ENCODE measurements at places on chromosomes 7 and 10.

- no peak for DNase-seq
Measured at GRCh38 chr10:89075631-89076030, 85.0 kb downstream of the FAS start.

DNA sequence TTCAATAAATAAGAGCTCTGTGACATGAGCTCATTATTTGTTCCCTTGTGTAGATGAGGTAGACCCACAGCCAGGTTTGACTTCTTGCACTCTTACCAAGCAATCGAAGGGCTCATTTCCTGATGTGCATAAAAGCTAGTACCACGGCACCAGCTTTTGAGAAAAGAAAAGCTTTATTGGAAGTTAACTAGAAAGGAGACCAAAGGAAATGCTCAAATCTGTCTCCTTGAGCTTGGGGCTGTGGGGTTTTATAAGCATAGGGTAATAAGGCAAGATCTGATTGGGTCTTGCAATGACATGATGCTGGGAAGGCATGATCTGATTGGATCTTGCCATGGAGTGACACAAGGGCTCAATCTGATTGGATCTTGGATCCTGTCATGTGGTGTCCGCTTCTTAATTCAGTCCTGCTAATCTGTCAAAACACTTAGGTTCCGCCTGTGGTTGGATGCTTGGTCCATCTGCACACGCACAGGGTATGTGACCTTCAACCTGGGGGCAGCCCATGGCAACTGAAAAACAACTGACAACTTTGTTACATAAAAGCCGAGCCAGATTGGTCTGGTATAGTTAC is 47.8 kb upstream of the FRMD4A start:
- DNase-seq, result no peak

- DNase-seq, result no peak
Measured at GRCh38 chr7:2637505-2638223, 5.9 kb downstream of the TTYH3 start.

DNA sequence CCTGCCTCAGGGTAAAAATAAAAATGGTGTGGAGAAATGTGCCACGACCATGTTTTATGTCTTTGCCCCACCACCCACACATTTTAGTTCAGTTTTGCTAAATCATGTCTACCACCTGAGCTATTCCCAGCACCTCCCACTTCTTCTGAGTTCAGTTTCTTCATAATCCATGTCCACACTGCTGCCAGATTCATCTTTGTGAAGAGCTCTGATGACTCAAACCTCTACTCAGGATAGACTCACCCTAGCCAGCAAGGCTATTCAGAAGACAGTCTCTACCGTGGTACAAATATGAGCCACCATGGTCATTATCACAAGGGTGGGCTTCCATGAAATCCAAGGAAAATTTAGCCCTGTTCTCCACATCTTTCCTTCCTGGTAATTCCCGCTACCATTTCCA is 231.1 kb upstream of the PRKCQ start:
- DNase-seq, result no peak

GRCh38 chr7:33807779-33808482 is 97.4 kb upstream of the BMPER start:
- DNase-seq, result no peak

DNA sequence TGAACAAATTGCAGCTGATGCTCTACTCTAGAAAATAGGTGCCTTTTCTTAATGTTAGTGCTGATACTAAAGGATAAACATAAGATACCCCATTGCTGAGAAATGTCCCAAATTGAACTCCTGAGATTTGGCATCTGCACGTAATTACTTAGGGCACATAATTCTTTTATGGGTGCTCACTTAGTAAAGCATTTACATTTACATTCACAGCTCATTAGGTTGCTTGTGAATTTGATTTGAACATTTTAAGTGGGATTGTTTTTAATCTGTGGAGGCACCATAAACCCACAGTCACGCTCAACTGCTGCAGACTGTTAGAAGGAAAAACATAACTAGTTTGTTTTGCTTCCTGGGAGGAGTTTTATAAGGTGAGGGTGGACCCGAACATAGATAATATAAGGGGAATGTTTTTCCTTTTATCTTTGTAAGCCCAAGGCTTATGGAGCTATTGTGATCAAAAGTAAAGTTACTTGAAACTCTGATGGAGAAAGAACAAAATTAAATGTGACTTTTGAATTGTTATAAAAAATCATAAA is 560.8 kb downstream of the REEP3 start:
- no peak for DNase-seq

DNA sequence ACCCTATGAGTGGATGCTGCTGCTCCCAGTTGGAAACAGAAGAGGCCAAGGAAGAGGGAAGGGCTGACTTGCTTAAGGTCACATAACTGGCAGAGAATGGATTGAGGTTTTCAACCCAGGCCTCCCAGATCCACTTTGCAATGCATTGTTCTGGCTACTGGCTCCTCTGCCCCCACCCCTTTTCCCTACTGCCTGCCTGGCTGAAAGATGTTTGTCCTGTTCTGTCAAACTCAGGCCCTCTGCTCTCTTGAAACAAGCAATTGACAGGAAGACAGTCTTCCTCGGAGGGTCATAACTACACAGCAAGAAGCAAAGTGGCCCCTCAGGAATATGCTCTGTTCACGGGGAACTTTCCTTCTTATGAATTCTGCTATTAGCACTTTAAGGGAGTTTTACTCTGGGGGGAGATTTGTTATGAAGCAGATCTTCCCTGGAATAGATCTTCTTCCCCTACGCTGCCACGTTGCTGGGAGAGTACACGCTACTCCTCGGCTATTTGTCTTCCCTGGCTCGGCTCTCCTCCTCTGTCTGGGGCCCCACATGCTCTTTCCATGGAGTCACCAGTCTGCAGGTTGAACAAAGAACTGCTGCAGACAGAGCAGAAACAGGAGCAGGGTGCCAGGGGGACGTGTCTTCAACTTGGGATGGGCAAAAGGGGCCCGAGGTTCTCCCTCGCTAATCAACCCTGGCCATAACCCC is 436.1 kb downstream of the TYW1 start:
- no peak for DNase-seq

DNA sequence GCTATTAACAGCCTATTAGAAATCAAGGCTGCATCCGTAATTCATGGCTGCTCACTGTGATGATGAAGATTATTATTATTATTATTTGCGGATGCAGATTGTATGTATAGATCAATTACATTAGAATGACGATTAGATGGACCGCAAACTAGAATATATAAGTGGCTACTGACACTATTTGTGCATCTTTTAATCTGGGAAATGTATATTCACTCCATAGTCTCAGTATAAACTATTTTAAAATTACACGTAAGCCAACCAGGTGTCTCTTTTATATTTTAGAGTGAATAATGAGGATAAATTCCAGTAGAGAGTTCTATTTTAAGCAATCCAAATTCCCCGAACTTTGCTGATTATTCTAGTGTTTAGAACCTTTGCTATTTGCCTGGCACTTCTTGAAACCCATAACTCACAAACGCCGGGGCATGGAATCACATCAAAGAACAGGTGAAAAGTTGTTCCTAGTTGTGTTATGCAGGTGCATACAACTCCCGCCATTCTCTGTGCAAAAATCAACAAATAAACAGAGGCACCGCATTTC is 509 bp upstream of the ING3 start:
- DNase-seq, result no peak

DNA sequence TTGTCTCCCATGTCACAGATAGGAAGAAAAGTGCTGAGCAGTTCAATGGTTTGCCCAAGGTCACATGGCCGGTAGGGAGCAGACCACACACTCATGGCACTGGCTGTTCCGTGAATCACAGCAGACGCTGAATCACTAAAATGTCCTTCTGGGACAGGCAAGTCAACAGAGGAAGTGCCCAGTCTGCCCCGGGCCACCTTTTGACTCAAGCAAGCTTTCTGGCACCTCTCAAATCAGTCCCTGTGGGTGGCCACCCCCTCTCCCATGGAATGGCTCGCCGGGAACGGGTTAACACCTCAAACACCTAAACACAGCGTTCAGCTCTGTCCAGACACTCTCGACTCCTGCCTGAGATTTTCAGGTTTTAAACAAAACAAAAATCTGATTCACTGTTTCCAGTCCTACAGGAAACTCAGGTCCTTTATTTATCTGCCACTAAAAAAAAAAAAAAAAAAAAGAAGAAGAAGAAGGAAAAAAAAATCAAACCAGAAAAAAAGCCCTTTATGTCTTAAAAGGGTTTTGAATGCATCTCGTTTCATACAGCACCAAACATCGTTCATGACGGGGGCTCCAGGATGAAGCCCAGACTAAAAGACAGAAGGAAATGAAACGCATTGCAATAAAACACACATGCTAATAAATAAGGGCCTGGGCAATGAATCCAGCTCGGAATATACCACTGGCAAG is 15.5 kb downstream of the CARD11 start:
- no peak for DNase-seq

DNA sequence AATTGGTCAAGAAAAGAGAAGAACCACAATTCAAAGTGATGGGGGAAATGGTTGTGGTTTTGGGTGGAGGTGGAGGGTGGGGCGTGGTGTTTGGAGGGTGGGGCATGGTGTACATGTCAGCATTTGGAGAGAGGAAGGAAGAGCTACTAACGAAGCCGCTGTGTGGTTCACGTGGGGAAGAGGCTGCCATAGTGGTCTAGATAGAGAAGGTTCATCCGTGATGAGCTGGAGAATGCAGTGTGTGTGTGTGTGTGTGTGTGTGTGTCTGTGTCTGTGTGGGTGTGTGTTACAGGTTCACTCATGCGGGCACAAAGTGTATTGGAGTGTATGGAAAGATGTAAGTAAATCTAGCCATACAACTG is 6.1 kb upstream of the VCL start:
- DNase-seq, result no peak

DNA sequence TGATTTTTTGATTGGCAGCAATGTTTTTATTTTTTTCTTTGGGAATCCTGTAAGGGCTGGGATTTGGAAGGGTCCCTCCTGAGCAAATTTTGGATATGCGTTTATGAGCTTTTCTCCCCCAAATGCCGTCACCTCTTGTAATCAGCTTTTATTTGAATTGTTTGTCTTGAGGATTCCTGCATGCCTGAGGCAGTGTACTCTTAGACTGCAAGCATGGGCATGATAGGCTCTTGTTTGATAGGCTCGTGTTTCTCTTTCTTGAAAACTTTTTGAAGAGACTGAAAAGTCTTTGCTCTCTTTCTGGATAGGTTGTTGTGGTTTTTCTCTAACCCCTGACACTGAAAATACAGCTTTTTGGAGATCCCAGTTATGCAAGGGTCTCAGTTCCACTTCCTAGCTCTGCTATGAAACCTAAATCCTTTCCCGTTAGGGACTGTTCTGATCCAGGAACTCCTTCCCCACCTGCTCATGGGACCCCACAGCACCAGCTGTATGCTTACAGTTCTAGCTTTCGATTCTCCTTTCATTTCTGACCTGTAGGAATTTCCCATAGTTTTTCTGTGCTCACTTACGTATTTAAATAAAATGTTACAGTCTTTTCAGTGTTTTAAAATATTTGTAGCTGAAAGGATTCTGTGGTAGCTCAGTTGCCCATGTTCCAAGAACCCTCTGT is 17.2 kb downstream of the TSPAN13 start:
- no peak for DNase-seq

GRCh38 chr10:21985541-21985940 is 18.0 kb downstream of the DNAJC1 start:
- DNase-seq, result no peak

DNA sequence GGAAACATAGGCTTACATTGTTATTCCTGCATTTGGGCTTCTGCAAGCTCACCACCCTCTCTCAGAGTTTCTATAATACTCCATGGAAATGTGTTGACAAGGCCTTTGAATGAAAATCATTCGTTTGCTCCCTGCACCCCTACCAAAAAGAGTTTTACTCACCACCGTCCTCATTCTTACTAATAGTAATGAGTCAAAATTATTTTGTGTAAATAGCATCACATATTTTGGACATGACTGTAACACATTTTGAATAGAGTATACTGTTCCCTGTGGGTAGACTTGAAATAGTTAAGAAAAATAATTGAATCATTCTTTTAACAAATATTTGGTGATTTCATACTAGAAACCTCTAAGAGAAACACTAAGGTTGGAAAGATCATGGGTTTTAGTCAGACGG is 84.6 kb downstream of the AKAP9 start:
- DNase-seq, result no peak

DNA sequence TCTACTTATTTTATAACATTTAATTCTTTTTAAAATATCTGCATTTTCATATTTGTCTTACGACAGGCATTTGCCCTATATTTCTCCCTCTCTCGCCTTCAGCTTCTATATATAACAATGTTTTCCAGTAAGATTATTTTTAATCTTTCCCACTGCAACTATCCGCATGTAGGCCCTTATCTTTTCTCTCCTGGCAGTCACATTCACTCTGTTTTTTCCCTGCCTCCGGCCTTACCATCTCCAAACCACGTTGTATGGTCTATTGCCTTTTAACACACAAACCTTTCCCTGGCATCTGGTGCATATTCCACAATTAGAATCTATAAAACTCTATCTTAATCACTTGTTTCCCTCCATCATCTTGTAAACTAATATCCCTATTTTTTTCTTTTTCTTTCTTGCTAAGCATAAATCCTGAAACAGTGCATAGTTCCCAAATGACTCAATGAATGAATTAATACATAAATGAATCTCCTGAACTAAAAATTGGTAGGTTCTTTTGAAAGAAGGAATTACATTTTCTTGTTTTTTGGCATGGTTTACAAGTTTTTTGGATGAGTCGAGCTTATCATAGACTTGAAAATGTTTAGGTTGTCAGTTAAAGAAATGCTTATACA is 173.2 kb downstream of the SEMA3A start:
- no peak for DNase-seq

- no peak for DNase-seq
Measured at GRCh38 chr10:119323085-119324016, 116.0 kb downstream of the GRK5 start.

GRCh38 chr10:102657984-102658724 is 13.9 kb downstream of the TRIM8 start:
- no peak for DNase-seq

GRCh38 chr7:101618207-101618839 is 10.8 kb downstream of the MYL10 start:
- DNase-seq, result no peak

- no peak for DNase-seq
Measured at GRCh38 chr7:21071561-21072501, 285.1 kb upstream of the SP8 start.

DNA sequence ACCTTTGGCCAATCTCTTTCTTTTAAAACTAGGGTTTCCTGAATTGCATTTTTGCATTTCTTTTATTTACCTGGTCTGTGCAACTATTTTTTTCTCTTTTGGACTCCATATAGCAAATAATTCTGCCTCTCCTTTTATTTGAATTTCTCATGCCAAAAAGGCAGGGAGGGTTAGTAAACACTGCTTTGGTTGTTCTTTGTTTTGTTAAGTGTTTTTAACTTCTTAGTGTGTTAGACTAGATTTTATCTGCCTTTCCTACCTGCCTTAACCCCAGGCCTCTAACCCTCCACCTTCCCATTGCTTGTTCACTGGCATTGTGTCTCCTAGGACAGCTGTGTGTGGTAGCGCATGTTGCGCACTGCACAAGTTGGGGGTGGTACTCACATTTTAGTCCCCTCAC is 18.1 kb downstream of the ZMIZ1 start:
- DNase-seq, result no peak

DNA sequence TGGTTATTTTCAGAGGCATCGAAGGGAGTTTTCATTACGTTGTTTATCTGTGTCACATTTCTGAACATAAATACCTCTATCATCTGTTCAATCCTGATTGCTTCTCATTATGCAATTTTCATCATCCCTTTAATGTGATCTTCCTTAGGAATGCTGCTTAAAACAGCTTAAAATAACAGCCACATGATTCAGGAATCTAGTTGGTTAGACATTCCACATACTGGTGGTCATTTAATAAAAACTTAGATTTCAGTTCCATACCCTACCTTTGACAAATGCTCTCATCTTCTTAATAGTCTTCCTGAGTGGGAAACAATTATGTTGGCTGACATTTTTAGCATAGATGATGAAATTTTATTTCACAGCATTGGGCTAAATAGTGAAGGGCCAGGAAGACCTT is 191.3 kb upstream of the CDCA7L start:
- no peak for DNase-seq

GRCh38 chr7:151699928-151700319 is 177.0 kb downstream of the PRKAG2 start:
- no peak for DNase-seq
